Suppressor macrophage (primary cell): ENCODE measurements at places on chromosomes 4 and X.

GRCh38 chr4:164239976-164240375 lies 514.0 kb upstream of the SMIM31 start:
- no peak for DNase-seq

- DNase-seq = no peak
Measured at GRCh38 chr4:149164282-149164681, 651.4 kb downstream of the IQCM start.

DNA sequence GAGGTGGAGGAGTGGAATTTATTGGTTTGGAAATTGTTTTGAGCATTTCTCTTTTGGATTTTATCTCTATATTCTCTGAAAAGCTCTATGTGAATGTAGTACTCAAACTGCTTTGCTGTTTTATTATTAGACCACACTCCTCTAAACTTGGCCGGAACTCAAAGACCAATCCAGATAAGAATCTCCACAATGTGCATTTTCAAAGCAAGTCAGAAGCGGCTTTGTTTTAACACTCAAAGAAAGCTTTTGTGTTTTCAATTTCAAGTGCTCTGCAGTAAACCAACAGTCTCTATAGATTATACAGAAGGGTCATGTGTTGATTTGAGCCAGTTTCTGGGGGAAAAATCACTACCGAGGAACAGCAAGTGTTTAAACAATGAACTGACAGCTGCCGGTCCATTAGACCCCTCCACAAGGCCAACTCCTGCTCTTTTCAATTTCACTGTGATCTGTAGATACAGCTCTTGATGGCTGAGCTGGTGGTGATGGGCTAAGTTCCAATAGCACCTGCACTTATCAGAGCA lies 79.4 kb downstream of the FTHL17 start:
- no peak for DNase-seq

DNA sequence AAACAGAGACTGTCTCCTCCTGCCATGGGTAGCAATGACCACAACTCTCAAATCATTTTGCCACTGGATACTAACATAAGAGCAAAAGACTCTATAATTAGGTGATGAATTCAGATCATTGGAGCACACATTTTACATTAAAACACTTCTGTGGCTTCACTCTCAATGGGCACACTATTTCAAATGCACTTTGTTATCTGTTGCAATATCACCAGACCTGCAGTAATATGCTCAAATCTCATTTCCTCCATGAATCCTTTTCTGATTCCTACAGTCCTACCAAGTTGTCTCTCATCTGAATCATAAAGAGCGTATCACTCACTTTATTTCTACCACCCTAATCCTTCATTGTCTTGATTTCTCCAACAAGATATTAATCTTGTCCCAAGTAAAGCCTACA lies 302.8 kb downstream of the KCNIP4 start:
- DNase-seq = no peak

DNA sequence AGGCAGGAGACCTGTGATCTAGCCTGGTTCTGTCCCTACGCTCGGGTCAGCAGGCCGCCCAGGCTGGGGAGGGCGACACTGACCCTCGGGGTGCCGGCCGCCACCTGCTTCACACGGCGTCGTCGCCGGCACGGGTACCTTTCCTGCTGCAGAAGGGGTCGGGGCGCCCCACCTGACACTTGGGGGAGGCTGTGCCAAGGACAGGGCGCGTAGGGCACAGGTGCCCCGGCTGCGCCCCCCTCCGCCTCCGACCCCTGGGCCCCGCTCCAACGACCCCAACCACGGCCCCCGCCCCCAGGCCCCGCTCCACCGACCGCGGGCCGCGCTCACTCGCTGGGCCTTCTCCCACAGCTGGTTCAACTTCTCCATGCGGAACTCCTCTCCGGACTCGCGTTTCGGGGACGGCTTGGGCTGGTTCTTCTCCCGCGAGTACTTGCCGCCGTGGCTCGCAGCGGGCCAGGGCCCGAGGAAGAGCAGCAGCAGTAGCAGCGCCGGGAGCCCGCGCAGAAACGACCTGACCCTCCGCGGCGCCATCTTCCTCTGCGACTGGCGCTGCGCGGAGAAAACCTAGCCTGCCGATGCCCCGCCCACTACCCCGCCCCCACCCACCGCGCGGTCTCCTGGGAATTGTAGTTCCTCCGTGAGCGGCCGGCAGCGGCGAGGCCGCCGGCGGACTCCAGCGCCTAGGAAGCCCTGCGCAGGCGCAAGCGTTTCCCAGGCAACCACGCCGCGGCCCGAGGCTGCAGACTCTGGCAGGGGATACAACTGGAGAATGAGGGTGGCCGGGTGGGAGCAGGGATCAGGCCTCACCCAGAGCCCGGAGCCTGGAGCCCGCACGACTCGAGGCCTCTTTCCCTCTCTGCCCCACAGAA lies at the start of gene LRPAP1:
Gene LRPAP1, minus strand, starts transcription at position 544 of the 872 bp plus-strand sequence. Its CDS starts 10 bp downstream, at position 534.
- peak; percentile 96 for DNase-seq

GRCh38 chrX:148741441-148741840 lies 241.0 kb downstream of the AFF2 start:
- no peak for DNase-seq

- peak; percentile 68 for DNase-seq
Measured at GRCh38 chr4:35934320-35934981, 309.9 kb downstream of the ARAP2 start.

DNA sequence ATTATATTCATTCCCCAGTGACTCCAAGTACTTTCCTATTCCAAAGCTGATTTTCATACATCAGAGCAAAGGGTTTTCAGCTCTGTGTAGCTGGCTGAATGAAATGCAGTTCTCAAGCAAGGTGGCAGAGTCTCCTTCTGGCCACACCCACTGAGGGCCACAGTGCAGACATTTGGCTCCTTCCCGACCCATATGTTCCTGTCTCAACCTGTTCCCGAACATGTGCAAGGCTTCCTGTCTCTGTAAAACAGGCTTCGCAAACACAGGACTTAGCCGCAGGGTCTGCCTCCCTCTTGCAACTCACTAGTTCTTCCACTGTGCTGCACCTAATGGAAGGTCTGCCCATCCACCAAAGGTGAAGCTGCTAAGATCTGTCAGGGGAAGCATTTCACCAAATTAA lies 249.2 kb downstream of the MID1IP1 start:
- DNase-seq = no peak

GRCh38 chr4:68693325-68694075 lies 23.0 kb upstream of the UGT2B15 start:
- no peak for DNase-seq

DNA sequence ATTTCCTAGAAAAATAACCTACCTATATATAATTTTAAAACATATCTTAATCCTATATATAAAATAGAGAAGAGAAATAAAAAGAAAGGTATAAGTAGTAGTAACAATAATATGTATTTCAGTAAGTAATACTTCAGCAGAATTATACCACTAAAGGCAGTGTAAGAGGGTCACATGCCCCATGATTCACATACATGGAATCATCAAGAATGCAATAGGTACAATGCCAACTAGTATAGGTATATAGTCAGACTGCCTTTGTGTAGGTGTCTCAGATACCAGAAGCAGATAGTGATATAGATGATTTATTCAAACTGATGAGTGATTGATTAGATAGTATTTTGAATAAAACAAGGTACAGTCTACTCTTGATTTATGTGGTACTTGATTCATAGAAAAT lies 9.4 kb downstream of the AIMP1 start:
- no peak for DNase-seq

- DNase-seq = peak; percentile 30
Measured at GRCh38 chr4:120977435-120977997, 55.0 kb upstream of the PRDM5 start.

DNA sequence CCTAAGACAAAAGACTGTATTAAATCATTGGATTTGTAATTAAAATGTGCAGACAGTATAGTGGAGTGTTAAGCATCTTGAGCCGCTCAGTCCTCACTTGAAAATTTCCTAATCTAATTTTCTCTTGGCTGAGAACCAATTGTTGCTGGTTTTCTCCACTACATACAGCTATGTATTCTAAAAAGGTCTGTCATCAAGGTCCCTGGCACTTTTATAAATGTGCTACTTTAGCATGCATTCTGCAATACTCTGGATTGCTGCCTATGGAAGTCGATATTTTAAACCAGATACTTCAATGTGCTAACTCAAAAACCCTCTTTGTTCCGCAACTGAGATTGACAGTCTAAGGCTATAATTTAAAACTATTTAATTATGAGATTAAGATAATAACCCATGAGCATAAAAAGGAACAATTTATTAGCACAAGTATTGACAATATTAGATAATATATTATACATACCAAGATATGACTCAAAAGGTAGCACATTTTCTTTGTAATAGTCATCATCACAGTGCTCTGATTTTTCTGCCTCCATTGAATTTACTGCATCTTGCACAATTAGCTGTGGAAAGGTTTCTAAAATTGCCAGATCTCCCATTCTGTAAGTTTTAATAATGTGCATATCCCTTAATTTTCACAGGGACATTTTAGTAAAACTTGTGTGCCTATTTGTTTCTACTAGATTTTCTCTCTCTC lies 815.1 kb downstream of the ADGRL3 start:
- DNase-seq = no peak

DNA sequence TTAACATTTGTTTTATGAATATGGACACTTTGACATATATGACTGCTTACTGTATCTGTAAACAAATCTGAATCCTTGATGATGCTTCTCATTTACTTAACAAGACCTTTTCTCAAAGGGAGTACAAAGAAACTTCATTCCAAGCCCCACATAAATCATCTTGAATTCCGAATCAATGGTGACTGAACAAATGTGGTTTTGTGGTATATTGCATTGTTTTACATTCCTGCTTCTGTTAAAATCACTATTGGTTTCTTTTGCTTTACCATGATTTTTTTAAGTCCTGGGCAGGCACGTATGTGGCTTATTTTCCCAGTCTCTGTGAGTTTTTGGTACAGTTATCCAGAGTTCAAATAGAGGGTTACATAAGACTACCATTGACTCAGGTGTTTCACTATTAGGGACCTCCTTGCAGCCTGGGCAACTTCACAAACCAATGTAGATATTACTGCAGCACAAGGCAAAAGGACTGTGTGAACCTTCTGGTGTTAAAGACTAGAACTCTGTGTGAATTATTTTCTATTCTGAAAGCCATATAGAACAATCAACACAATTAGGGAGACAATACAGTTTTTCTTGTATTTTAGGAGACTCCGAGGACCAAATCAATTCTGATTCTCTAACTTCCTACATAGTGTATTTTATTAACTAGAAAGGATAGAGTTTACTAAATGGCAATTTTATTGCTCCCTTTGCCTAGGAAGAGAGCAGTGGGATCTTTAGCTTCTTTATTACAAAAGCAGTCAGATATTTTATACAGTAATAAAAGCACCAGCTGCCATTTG lies 196.4 kb downstream of the GALNTL6 start:
- no peak for DNase-seq

- peak; percentile 51 for DNase-seq
Measured at GRCh38 chrX:136747003-136747986, 33.4 kb downstream of the ARHGEF6 start.

- no peak for DNase-seq
Measured at GRCh38 chrX:67545036-67545821, 1.4 kb downstream of the AR start.

GRCh38 chr4:39770969-39771724 lies 73.2 kb downstream of the UBE2K start:
- DNase-seq = no peak

DNA sequence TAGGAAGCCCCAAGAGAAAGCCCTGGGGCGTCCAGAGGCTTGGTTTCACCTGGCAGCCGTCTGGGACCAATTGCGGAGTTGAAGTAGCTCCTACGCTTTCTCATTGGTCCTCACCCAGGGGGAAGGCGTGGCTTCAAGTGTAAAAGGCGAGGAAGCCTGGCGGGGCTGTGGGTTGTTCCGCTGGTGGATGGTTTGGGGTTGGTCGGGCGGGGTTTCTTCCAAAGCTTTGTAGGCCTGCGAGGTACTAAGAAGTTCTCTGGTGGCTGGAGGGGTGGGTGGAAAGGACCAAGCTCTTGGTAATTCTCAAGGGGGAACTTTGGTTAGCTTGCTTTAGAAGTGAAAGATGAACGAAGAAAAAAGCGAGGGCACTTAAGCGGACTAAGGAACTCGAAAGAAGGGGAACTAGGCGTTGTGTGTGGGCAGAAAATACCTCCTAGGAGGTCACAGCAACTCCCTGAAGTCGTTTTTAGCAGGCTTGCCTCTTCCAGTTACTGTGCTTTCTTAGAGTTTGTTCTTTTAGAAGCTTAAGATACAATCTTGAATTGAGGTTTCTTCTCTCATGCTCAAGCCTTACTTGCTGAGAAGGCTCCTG lies 36.6 kb downstream of the CCNG2 start:
- DNase-seq = peak; percentile 74

- no peak for DNase-seq
Measured at GRCh38 chr4:159235779-159236368, 133.0 kb downstream of the RAPGEF2 start.

DNA sequence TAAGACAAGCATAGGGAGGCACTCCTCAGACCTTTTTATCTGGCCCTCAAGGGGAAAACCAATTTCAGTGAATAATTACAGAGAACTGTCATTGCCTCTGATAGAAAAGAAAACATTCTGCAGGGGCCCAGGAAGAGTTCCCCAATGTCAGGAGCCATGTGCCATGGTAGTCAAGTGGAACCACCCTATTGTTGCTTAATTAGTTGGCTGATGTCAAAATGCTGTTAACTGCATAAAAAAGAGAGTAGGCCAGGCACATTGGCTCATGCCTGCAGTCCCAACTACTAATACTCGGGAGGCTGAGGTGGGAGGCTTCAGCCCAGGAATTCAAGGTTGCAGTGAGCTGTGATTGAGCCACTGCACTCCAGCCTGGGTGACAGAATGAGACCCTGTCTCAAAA lies 28.6 kb upstream of the OGT start:
- DNase-seq = peak; percentile 43

- DNase-seq = no peak
Measured at GRCh38 chr4:95267081-95267480, 281.7 kb downstream of the UNC5C start.

- no peak for DNase-seq
Measured at GRCh38 chrX:34559325-34559724, 97.8 kb downstream of the TMEM47 start.

- DNase-seq = no peak
Measured at GRCh38 chr4:106247600-106247999, 68.4 kb downstream of the TBCK start.

DNA sequence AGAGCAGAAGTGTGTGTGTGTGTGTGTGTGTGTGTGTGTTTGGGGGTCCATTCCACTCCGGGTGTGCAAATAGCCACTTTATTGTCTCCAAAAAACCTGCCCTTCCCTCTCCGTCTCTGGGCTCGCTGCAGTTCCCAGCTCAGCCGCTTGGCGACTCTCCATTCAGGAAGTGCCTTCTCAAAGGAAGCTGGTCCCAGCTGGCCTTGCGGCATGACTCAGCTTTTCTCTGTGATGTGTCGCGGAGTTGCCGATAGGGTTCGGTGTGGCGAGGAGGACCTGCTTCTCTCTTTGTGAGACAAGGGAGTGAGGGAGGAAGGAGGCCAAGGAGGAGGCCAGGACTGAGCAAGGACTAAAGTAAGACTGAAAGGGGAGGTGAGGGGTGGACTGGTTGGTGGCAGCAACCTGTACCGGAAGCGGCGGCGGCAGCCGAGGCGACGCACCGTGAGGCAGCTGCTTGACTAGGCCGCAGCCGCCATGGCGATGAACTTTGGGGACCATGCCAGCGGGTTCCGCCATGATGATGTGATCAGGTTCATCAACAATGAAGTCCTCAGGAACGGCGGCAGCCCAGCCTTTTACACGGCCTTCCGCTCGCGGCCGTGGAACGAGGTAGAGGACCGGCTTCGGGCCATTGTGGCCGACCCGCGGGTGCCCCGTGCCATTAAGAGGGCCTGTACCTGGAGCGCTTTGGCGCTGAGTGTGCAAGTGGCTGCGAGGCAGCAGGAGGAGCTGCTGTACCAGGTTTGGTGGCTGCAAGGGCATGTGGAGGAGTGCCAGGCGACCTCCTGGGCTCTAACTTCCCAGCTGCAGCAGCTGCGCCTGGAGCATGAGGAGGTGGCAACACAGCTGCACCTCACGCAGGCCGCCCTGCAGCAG lies at the start of gene TEX13C:
Gene TEX13C, plus strand, starts transcription at position 226 of the 876 bp plus-strand sequence. Its CDS starts 249 bp downstream, at position 475.
- no peak for DNase-seq
